Posterior cingulate gyrus (tissue), 11 donors: ENCODE measurements at places on chromosomes 5 and 9.

DNA sequence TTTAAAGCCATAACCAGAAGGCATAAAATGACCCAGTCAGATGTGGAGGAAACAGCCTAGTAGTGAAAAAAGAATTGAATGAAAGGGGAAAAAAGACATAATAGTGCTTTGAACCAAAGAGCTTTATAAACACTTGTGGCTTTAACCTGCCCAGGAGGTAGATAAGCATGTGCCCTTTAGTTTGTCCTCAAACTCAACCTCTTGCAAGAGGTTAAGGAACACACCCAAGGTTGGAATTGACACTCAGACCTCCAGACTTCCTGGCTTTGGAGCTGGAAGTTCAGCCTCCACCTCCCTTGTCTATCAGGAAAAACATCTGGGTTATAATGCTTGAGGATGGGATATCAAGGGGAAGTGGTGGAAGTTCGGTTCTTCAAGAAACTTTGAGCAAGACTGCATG, 16.3 kb downstream of the NDUFA8 start:
- no peak for DNase-seq

- DNase-seq = no peak
These were observed 37.8 kb upstream of the DMXL1 start for GRCh38 chr5:119033135-119033534.

- no peak for DNase-seq
These were observed 8.0 kb downstream of the KLF9 start for GRCh38 chr9:70406434-70406862.

DNA sequence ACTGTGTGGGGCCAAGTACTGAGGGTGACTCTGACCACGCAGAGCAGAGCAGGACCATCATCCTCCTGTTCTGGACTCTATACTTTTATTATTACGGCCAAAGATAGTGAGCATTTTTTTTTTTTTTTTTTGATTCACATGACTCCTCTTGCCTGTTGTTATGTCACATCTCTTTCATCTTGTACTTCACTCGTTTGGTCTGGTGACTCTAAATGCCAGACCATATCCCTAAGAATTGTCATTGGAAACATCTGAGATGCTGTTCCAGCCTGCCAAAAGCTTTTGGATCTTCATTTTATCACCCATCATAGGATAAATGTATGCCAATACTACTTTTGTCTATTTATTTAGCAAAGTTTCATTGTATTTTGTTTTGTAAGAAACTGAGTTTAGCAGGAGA, 168.2 kb upstream of the RAI14 start:
- DNase-seq = no peak

DNA sequence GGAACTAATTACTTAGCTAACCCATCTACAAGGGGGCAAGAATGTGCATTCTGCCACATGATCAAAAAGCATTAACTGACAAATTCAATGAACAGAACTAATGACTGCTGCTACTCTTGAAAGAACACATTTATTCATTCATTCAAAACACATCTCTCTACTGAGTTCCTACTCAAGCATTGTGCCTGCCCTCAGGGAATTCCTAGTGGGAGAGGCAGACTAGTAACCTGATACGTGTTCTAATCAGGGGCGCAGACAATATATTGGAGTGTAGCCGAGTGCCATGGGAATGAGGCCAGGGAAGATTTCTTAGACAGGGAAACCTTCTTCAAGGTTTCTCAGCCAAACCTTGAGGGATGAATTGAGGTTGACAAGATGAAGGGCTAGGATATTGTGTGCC, 56.7 kb upstream of the PAPPA start:
- no peak for DNase-seq

- no peak for DNase-seq
These were observed 288.6 kb downstream of the ELAVL2 start for GRCh38 chr9:23537192-23538066.

GRCh38 chr9:5841771-5842573, 9.1 kb upstream of the ERMP1 start:
- no peak for DNase-seq
